ENCODE measurements at places on chromosomes 7 and 10.

GRCh38 chr10:110916554-110917346 lies 2.2 kb downstream of the BBIP1 start:
- peak; percentile 75 for DNase-seq

GRCh38 chr7:77202481-77202976 lies 2.9 kb upstream of the FGL2 start:
- no peak for DNase-seq

- no peak for DNase-seq
These were observed 39.7 kb downstream of the TES start for GRCh38 chr7:116249969-116250553.

DNA sequence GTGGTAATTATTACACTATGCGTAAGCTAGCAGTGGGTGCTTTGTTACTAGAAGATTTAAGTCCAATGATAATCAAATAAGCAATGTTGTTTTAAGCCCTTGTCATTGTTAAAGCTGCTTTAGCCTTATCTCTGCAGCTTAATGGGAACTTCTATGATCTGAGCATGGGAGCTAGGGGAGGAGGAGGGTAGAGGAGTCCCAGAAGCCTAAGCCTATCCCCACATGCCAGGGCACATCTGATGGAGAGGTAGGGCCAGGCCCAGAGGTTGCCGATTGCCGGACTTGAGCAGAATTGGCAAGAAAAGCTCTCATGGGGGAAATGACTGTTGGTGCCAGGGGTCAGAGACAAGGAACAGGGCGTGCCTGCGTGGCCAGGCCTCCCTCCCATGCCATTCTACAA lies 13.4 kb downstream of the CUBN start:
- no peak for DNase-seq

- DNase-seq = no peak
These were observed 828 bp downstream of the BNIP3 start for GRCh38 chr10:131980761-131981428.

GRCh38 chr10:24465891-24466818 lies 257.2 kb downstream of the KIAA1217 start:
- DNase-seq = peak; percentile 60

GRCh38 chr10:13690281-13690825 lies 103.6 kb downstream of the PRPF18 start:
- no peak for DNase-seq

DNA sequence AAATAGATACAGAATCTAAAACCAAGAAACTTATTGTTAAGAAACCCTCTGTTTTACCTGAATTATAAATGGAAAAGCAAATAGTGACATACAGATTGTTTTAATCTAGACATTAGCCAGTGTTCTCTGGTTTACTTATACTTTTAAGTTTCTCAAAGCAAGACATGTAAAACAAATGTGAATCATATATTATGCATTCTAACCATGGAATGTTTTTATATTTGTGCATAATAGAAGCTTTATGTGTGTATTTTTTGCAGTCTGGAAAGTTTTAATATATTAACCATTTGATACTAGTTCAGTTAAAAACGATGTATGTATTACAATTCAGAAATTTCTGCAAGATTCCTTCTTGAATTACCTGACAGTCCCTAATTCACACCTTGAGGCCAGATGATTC lies 150.6 kb upstream of the TMEM72 start:
- no peak for DNase-seq

DNA sequence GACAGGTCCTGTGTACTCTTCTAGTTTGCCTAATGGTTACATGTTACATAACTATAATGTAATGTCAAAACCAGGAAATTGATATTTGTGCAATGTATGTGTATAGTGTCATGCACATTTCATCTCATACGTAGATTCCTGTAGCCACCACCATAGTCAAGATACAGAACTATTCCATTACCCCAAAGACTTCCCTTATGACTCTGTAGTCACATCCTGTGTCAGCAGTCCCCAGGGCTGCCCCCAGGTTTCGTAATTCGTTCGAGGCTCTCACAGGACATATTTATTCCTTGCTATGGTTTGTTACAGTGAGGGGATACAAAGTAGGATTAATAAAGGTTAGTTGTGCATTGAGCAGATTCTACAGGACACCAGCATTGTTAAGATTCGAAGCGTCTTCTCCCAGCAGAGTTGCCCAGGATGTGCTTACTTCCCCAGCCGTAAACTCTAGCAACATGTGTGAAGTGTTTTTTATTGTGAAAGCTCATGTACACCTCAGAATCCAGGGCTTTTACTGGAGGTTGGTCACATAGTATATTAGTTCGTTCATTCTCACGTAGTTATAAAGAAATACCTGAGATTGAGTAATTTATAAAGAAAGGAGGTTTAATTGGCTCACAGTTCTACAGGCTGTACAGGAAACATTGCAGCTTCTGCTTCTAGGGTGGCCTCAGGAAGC lies 18.6 kb downstream of the RABGEF1 start:
- no peak for DNase-seq

Measured in fibroblast of skin of left biceps (primary cell).